ENCODE measurements at places on chromosomes 3 and 15.

DNA sequence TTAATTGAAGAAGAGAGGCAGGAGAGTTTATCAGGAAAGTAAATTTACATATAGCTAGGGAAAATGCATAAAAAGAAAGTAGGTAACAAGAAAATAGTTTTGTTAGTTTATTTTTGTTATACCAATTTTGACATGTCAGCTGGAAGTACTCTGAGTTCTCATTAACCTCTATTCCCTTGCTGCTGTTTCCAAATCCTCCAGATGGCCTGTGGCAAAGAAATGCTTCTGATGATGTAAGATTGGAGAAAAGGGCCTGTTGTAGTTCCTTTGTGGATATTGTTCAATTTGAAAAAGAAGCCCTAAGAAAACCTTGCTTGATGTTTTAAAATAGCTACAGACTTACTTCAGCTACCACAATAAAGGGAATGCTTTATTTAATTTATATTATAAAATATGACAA lies 192.9 kb upstream of the SLITRK3 start:
- DNase-seq: no peak

DNA sequence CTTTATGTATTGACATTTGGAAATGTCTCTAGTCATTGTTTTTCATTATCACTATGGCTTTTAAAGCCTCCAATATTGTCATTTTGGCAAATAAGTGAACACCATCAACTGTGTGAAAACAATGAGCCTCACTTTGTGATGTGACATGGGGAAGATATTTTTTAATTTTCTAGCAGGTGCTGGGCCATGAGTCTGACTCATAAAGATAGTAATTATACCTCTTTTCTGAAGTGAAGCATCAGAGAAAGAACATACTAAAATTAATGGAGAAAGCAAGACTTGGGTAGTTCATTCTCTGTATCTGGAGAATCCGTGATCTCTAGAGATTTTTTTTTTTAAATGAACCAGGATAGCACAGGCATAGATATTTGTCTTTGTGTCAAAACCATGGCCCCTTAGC lies 100.8 kb downstream of the CCNL1 start:
- DNase-seq: no peak

GRCh38 chr15:80982205-80982604 lies 7.4 kb downstream of the MESD start:
- no peak for DNase-seq

DNA sequence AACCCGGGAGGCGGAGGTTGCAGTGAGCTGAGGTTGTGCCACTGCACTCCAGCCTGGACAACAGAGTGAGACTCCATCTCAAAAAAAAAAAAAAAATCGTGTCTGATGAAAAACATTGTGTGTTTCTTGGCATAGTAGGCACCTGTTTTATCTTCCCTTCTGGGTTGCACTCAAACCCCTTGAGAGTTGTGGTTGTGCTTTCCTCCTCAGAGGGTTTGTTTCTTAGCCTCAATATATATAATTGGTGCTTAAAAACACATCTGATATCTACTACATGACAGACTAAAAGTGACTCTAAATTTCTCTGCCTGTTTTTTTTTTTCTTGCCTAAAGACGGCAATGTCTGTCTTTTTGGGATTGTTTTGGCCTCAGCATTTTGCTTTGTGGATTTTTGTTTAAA lies 7.6 kb downstream of the NR1D2 start:
- no peak for DNase-seq

DNA sequence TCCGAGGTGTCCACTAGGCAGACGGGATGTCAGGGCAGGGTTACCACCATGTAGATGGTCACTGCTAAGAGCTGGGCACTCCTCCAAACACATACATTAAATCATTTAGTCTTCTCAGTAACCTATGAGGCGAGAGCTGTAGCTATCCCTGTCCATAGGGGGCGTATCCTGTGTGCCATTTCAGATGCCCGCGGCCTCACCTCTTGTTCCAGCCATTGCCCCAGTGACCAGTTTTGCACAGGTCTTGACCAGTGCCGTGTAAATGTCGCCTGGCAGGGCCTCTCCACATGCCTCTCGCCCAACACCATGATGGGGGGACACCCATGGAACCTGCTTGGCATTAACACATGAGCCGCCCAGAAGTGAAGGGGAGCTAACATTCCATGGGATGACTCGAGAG lies 20.8 kb upstream of the SRP14 start:
- DNase-seq: no peak

- DNase-seq: no peak
These were observed 23.3 kb upstream of the ACKR4 start for GRCh38 chr3:132573797-132574211.

DNA sequence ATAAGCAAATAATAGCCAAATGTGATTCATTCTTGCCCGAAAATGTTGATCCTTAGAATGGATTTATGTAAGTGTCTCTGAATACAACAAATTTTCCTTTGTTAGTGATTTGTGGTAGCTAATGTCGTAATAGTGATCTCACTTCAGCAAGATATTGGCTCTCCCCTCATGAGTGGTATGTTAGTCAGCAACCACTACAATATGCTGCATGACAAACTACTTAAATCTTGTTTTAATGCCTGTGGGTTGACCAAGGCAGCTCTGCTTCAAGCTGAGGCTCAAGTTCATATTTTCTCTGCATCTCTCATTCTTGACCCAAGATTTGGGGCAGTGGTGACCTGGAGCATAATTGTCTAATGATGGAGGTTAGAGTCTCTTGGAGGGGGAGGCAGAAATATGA lies 49.8 kb upstream of the GALNT15 start:
- peak; percentile 91 for DNase-seq

- no peak for DNase-seq
These were observed 304.4 kb upstream of the C2CD4B start for GRCh38 chr15:62469478-62469873.

DNA sequence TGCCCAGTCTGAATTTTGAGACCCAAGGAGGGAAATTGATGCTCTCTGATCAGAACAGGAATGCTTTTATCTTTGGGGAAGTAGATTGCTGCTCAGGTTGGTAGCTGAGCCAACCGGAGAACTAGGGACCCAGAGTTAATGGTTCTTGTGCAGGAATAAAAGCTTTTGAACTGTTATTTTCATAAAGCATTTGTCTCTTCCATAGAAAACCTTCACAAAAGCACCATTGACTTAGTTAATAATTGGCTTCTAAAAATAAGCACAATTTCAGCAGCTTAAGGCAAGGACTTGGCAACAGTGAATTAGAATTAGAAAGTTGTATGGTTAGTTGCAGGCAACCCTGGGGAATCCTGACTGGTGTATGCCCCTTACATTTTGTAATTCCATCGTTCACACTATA lies 53.8 kb downstream of the MAP2K1 start:
- DNase-seq: no peak

DNA sequence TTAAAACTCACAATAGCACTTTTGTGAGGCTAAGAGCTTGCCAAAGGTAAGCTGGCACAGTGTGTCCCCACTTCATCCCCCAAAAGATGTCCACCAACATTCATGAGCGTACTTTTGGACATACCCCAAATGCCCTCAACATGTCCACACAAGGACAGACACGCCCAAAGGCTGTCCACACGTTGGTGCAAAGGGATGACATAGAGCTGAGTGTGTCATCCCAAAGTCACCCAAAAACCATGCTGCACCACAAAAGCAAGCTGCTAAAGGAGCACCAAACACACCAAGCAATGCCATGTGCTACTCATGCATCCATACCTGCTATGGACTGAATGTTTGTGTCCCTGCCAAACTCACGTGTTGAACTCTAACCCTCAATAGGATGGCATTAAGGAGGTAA lies 57.9 kb downstream of the KLF13 start:
- DNase-seq: no peak

DNA sequence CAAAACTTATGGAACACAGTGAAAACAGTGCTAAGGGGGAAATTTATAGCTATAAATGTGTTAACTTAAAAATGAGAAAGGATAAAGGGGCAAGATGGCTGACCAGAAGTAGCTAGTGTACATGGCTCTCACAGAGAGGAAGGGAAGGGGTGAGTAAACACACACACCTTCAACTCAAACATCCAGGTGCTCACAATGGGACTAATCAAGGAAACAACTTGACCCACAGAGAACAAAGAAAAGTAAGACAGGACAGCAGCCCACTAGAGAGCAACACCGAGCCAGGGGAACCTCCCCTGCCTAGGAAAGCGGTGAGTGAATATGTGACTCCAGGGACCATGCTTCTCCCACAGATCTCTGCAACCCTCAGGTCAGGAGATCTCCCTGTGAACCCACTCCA lies 85.0 kb upstream of the UBP1 start:
- DNase-seq: no peak

- DNase-seq: no peak
These were observed 121.3 kb upstream of the CHL1 start for GRCh38 chr3:75260-75659.

DNA sequence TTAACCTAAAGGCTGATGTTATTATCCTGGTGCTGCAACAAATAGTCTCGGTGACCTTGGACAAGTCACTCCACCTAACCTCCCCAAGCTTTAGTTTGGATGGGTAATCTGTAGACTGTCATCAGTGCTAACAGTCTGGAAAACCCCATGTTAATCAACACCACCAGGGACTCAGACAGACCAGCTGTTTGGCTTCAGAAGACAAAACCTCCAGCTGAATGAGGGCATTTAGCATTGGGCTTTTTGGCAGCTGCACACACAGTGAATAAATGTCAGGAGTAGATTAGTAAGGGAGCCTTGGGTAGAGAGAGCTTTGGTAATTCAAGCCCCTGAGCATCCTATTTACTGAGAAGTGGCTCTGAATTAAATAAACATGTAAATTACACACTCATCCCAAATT lies 24.9 kb upstream of the C3orf80 start:
- no peak for DNase-seq

DNA sequence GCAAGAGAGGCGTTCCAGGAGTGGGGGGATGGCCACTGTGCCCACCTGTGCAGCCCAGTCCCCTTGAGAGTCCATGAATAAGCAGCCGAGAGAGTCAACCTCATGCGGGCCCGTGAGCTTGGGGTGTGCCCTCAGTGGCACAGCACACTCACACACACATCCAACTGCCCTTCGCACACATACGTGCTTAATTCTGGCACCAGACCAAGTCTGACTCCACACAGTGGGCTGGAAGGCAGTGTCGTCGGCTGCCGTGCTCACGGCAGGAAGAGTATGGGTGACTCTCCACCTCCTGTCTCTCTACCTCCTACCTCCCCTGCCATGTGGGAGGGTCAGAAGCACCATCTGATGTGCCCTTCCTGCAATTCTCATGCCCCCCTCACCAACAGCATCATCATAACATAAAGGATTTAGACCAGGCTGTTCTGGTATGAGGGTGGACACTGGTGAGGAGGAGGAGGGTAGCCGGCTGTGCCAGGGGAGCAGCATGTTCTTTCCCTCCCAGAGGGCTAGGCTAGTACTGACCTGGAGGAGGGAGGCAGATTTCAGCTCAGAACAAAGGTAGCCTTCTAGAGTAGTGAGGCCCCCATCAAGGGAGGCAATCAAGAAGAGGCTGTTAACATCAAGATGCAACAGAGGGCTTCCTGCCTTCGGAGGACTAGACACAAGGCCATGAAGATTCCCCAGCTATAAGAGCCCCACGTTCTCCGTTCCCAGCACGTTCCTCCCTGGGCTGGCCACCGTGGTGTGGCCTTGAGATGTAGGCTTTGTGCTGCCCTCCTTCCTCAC lies 5.3 kb upstream of the STRA6 start:
- DNase-seq: no peak

DNA sequence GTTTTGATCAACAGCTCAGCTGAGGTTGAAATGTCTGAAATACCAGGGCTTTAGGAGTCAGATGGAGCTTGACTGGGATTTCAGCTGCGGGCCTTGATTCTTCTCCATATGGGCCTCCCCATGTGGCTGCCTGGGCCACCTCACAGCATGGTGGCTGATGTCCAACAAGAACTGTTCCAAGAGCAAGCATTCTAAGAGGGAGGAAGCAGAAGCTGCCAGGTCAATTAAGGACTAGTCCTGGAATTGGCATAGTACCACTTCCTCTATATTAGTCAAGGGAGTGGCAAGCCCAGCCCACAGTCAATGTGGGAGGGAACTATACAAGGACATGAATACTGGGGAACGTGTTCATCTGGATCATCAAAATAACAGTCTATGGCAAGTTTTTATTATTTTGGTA lies 181.7 kb upstream of the ANKRD28 start:
- DNase-seq: no peak

DNA sequence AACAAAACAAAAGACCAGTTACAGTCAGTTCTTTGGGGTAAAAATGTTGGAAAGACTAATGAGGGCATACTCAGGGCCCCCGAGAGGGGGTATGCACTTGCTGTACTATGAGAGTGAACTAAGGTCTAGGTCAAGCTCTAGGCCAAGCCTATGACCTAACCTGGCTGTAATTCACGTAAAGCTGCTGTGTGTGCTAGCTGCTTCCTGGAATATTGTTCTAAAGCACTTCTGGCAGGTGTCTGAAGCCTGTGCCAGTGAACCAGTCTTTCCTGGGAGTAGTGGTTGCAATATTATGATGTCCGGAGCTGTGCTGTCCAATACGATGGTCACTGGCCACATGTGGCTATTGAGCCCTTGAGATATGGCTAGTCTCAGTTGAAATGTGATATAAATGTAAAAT lies 13.1 kb upstream of the CX3CR1 start:
- no peak for DNase-seq

DNA sequence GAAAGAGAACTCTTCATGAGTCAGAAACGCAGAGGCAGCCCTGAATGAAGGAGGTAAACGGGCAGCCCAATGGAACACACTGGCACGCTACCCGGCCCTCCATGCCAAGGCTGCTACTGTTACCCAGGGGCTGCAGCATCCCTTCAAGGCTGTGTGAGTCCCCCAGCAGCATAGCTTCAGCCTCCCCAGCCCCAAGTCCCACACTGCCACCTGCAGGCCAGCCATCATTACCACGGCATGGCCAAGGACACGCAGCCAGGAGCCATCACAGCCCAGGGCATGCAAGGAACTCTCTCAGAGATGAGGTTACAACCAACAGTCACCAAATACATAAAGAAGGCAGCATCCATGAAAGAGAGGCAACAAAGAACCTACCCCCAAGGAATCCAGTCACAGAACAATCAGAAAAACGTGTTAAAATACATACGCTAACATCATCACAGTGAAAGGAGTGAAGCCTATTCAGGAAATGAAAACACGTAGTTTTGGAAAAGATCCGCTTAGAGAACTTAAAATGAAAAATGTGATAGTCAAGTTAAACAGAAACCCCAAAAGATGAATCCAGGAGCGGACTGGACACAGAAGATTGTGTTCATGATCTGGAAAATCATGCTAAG lies 22.4 kb downstream of the PLA2G4F start:
- no peak for DNase-seq
